ENCODE measurements at places on chromosomes 4 and X. TPM values are rescaled to one million over a fixed set of nuclear protein-coding genes. Genes with fewer than 3 reads are reported as not detected.

DNA sequence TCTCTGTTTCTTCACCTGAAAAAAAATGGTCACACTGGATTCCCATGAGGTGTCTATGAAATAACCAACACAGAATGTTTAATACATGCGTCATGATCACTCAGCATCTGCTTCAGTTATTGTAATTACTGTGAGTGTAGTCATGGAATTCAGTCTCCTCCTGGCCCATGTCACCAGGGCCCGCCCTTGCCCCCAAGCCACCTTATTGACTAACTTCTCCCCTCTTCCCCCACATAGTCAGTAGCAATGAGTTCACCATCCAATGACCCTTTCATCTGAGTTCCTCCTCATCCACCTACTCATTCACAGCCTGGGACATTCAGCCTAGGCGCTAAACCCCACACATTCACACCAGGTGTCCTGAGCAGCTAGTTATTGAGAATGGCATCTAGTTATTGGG, 15.6 kb downstream of the PNMA6F start:
- H3K4me1 ChIP-seq, result no peaks in the 10 kb centered on the region
- no peaks in the 10 kb centered on the region for H3K36me3 ChIP-seq
- H3K4me3 ChIP-seq, result no peak overlapping the region
- H3K27me3 ChIP-seq, result peaks cover 19% of the 10 kb centered on the region

Gene GUCY1A1
- 0.75 TPM for total RNA-seq

Gene DHRSX
- total RNA-seq, result 25.1 TPM

Gene PABPC5
- 10.0 TPM for total RNA-seq

Gene DLG3
- 54.3 TPM for total RNA-seq

DNA sequence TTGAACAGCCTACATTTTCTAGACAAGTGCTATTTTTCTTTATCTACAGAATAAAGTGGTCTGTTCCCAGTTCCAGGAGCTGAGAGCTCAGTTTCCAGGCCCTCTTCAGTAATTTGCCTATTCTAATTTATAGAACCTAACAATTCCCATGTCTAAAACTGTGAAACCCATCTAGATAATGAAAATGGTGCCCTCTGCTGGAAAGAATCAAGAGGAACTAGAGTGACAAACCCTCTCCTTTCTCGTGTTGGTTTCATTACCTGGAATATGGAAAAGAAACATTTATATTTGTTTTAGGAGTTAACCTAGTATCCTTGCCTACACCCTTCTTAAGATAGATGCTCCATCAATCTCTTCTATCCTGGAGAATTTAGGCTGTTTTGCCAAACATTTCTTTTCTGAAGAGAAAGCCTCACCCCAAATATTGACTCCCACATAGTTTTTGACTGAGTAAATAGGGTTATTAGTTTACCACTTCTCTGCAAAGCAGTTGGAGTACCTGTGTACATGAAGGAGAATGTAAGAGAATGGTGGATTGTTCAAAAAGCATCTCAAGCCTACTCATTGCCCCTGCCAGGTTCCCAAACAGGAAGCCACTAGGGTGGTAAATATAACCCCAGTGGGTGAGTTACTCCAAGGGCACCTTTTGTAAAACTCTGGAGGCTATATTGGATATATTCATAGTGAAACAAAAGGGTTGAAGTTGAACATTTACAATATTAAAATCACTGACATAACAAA, 121.6 kb downstream of the RASL11B start:
- H3K4me3 ChIP-seq, result no peak overlapping the region
- peaks cover 47% of the 10 kb centered on the region for H3K27me3 ChIP-seq
- peaks cover 22% of the 10 kb centered on the region for H3K4me1 ChIP-seq
- DNase-seq, result peak; percentile 12

Gene NLGN4X
- 57.4 TPM for total RNA-seq

Gene SERTM2
- 0.11 TPM for total RNA-seq

- no peak for DNase-seq
- H3K27ac ChIP-seq, result no peak overlapping the region
- H3K4me3 ChIP-seq, result no peak overlapping the region
Measured at GRCh38 chr4:121658125-121658524, 38.7 kb downstream of the ANXA5 start.

Gene OTUD6A
- total RNA-seq, result not detected

- no peak overlapping the region for H3K4me3 ChIP-seq
- DNase-seq, result no peak
- H3K4me1 ChIP-seq, result peaks cover 29% of the 10 kb centered on the region
Measured at GRCh38 chr4:38565271-38566199, 98.5 kb upstream of the KLF3 start.

GRCh38 chr4:113682730-113683537, 78.6 kb downstream of the CAMK2D start:
- H3K36me3 ChIP-seq, result peaks cover 7% of the 10 kb centered on the region
- H3K27me3 ChIP-seq, result no peaks in the 10 kb centered on the region
- H3K4me3 ChIP-seq, result no peak overlapping the region
- no peak overlapping the region for H3K27ac ChIP-seq

DNA sequence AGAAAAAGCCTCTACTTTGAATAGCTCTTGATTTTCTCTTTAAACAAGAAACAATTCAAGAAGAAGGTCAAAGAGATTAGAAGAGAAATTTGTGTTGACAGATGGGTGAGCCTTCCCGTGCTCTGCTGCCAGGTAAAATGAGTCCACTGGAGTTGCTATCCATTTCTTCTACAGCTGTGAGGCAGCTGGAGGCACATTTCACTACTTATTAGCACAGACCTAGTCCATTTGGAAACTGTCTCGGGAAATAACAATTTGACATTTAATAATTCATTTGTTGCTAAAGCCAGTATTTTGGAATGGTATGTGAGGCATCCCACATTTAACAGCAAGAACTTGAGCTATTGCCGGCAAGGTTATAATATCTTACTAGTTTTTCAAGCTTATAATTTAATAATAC, 396.8 kb upstream of the GRIA3 start:
- no peaks in the 10 kb centered on the region for H3K36me3 ChIP-seq
- H3K4me3 ChIP-seq, result no peak overlapping the region
- DNase-seq, result no peak
- H3K4me1 ChIP-seq, result peaks cover 5% of the 10 kb centered on the region

- peaks cover 7% of the 10 kb centered on the region for H3K36me3 ChIP-seq
- DNase-seq, result no peak
- no peak overlapping the region for H3K4me3 ChIP-seq
- no peaks in the 10 kb centered on the region for H3K27me3 ChIP-seq
- no peak overlapping the region for H3K27ac ChIP-seq
Measured at GRCh38 chr4:27305246-27305645, 444.6 kb downstream of the STIM2 start.
